ENCODE measurements at places on chromosomes 4 and X.

DNA sequence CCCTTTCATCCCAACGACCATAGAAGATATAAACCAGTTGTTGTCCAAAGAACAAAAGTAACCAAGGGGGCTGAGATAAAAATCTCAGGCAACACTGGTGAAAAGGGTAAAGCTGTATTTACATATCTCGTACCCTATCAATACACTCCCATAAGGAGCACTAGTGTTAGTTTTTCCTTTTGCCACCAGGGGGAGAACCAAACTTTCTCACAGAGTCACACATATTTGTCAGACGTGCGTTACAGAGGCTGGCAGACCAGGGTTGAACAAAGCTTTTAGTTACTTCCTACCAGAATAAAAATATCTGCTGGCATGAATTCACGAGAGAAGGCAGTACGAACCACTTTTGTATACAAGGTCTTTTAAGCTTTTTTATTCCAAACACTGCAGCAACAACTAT, 88.3 kb downstream of the AMELX start:
- peak; percentile 41 for DNase-seq

DNA sequence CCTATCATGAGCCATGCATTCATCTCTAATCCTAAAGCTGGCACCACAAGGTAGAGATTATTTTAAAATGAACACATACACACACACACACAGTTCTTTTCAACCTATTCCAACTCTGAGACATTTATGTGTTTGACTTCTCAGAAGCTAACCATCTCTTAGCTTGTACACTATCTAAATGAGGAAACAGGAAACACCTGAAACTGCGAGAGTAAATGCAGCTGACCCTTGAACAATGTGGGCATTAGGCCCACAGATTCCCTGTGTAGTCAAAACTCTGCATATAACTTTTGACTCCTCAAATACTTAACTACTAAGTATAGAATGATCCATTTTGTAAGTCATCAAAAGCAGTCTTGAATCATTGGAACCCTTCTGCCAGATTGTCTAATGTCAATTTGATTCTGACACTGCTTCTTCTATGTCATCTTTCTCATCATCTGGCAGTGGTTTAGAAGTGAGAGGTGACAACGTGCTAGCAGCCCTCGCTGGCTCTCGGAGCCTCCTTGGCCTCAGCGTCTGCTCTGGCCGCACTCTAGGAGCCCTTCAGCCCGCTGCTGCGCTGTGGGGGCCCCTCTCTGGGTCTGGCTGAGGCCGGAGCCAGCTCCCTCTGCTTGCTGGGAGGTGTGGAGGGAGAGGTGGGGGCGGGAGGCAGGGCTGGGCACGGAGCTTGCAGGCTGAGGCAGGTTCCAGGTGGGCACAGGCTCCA, 21.4 kb upstream of the IL15 start:
- DNase-seq = no peak

DNA sequence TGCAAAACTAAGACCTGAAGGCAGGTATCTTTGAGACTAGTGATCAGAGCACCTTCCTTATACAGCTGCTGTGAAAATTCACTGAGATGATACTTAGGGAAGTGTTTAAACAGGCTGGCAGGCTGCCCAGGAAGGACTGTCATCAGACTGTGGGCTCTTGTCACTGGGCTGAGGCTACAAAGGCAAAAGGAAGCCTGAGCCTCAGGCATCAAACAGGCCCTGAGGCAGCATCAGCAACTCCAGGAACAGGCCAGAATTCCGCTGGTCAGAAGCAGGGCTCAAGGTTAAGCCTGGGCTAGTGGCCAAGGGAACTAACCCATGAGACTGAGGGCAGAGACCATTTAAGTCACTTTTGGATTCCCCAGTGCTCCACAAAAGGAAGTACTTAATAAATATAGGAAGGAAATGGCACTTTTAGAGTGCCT, 12.8 kb downstream of the PJA1 start:
- DNase-seq = peak; percentile 25

- DNase-seq = no peak
These were observed 161.5 kb upstream of the GATB start for GRCh38 chr4:151922306-151922705.

DNA sequence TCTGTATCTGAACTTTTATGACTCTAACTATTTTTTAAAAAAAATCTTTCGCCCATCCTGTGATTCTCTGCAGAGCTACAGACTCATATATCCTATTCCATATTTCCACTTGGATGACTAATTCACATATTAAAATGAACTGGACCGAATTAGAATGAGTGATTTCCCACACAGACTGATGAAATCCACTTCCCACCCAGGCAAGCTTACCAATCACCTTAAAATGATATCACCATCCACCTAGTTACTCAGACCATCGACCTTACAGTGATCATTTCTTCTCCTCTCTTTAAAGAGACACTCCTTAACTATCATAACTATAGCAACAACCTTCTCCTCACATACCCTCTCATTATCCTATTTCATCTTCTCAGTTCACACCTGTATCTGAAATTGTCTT, 34.1 kb upstream of the GUCY1B1 start:
- DNase-seq = no peak

Measured in SW480 (cell line).